ENCODE measurements at places on chromosomes 4 and X.

DNA sequence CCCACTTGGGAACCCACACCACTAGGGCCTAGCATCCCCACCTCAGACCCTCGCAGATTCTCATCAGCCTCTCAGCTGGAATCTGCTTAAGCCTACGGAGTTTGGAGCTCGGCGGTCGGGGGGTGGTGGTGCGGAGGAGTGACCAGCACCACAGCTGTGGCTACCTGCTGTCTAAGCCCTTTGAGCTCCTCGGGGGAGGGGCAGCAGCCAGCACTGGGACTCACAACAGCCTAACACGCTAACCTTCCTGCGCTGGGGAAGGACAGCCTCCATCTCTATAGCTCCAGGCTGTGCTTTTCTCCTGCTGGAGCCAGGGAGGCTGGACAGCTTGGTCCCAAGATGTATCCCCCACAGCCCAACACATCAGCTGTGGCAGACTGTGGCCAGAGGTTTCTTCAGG is 281.5 kb downstream of the USP46 start:
- no peak for DNase-seq

GRCh38 chr4:3630598-3631543 is 98.6 kb upstream of the LRPAP1 start:
- no peak for DNase-seq

GRCh38 chr4:156934259-156934635 is 37.4 kb downstream of the PDGFC start:
- DNase-seq, result no peak

DNA sequence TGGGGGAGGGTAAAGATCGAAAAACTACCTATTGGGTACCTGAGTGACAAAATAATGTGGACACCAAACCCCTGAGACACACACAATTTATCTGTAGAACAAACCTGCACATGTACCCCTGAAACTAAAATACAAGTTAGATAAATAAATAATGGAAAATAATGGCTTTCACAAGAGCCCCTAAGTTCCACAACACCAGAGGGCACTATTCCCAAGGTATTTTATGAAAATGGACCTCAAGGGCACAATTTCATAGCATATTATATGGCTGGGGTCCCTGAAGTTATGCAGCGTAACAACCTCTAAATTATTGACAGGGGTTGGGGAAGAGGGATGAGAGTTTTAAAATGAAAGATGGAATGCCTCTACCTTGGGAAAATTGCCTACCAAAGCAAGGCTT is 81.3 kb upstream of the TMEM33 start:
- DNase-seq, result no peak

DNA sequence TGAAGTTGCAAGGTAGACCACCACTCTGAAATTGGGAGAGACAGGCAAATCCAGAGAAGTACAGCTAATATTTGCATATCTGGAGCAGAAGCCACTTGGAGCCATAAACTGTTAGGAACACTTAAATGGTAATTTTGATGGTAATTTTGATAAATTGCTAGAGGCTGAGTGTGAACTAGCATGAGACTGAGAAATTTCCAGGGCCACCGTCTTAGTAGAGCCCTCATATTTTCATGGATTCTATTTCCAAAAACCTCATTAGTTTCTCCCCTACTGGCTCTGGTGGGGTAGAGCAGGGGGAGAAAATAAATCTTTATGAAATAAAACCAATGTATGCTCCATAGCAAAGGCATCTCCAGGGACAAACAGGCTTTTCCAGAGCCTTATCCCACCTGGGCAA is 429.4 kb upstream of the DIPK2B start:
- DNase-seq, result no peak

GRCh38 chr4:3009422-3009821 is 46.1 kb downstream of the GRK4 start:
- DNase-seq, result no peak

- DNase-seq, result no peak
Measured at GRCh38 chrX:111649638-111650037, 31.3 kb upstream of the ALG13 start.

- DNase-seq, result no peak
Measured at GRCh38 chrX:139196890-139197289, 333.6 kb upstream of the F9 start.

- no peak for DNase-seq
Measured at GRCh38 chrX:49193542-49193964, 6.4 kb downstream of the SYP start.

DNA sequence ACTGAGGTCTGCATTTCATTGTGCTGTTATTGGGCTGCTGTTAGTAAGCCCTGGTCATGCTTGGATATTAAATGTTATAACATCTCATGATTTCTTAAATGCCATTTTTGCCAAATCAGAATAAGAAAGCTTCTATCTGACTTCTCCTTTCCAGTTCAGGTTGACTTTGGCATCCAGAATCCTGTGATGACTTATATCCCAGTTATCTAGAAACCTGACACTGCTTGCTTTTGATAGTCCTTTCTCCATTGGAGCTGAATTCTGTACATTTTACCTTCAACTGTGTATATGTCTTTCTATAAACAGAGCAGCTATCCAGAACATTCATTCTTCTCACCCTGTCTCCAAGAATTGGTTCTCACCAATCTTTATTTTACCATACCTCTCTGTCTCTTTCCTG is 257.7 kb upstream of the GNPDA2 start:
- DNase-seq, result no peak

GRCh38 chr4:94621491-94622080 is 136.2 kb upstream of the BMPR1B start:
- DNase-seq, result no peak

DNA sequence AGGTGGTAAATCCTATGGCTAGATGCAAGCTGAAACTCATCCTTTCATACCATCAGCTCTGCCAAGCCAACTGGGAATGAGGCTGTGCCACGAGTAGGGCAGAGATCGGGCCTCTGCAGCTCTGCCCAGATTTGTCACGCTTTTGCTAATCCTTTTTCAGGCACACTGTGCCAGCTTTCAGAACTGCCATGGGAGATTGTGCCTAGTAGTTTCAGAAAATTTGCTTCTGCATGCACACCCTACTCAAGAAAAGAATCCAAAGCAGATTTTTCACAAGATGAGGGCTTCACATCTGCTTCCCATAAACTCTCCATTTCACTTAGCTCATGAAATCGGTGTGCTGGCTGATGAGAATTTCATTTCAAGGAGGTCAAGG is 3.3 kb upstream of the ADH7 start:
- no peak for DNase-seq

DNA sequence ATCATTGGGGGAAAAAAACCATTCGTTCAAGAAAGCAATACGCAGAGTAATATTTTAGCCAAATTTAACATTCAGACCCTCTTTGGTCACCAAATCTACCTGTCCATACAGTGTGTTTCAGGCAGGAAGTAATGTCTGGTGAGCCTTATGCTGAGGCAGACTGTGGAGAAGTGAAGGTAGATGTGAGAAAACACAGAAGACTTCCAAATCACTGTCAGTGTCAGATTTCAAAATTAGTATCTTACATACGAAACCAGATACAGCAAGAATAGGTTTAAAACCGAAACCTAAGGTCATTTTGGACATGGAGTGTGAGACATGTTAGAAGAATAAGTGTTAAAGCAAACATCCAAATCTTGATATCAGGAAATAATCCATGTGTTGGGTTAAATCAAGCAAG is 664.5 kb upstream of the HTR2C start:
- DNase-seq, result no peak

- no peak for DNase-seq
Measured at GRCh38 chrX:373641-374471, 12.9 kb downstream of the PPP2R3B start.

DNA sequence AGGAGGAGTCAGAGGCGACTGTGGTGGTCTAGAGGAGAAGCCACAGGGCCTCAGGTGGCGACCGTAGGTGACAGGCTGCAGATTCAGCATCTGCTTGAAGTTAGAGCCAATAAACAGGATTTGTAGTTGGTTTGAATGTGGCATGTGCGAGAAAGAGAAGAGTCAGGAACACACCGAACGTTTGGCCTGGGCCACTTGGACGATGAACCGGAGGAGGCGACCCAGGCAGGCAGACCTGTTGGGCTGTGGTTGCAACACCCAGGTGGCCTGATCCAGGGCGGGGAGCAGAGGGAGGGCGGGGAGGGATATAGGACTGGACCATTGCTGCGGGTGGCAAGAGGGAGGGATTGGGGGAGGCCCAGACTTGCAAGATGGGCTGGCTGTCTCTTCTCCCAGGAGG is 10.0 kb upstream of the PSAPL1 start:
- no peak for DNase-seq

- no peak for DNase-seq
Measured at GRCh38 chr4:132901224-132901623, 247.9 kb upstream of the PCDH10 start.

DNA sequence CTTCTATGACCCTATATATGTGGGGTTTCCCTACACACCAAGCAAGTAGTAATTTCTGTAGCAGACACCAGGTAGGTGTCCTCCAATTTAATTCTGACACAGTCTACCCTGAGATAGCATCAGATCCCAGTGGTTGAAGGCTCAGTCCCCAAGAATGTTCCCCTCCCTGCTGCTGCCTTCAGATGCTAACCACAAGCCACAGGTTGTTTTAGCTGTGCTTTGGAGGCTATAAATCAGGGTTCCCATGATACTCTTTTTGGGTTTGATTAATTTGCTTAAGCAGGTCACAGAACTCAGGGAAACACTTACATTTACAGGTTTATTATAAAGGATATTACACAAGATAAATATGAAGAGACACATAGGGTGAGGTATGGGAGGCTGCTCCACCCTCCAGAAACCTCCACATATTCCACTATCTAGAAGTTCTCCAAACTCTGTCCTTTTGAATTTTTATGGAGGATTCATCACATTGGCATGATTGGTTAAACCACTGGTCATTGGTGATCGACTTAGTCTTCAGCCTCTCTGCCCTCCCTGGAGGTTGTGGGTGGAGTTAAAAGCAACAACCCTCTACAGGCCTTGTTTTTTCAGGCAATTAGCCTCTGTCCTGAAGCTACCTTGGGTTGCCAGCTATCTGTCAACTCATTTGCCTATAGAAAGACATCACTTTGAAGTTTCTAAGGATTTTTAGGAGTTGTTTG is 50.8 kb downstream of the GRIA2 start:
- DNase-seq, result no peak

DNA sequence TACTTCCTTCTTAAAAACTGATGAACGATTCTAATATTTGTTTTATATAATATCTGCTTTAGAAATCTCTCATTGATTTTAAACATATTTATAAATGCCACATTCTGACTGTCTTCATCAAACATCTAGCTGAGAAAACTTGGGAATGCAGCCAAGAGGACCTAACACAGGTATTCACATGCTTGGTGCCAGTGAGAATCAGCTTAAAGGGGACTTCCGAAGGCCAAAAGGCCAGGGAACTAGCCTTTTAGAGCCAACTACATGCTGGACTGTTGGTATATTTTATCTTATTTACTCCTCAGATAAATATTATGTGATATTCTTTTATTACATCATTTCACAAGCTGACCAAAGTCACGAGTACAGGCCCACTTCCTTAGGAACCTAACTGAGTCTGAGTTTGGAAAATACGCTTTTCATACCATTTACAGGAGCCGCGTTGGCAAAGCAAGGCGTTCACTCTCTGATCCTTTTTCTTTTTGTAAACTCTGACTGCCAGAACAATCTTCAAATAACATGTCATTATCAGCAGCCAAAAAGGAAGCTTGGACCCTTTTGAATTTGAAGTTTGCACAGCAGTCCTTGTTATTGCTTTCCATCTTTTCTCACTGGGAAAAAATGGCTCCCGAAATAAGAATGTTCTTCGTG is 41.1 kb upstream of the PDLIM3 start:
- DNase-seq, result no peak

DNA sequence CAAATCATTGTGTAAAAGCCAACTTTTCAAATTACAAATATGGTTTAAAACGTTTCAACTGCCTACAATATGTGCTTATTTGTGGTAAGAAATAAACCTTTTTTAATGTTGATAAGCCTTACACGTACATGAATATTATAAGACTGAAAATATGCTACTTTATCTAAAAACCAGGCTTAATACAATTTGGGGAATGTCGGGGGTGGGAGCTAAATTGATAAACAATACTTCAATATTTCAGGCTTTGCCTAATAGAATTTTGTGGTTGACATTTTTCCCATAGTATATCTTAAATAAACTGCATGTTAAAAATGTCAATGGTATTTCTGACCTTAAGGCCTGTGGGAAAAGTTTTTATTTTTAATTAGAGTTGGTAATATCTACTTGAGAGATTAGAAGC is 69.8 kb upstream of the SLIT2 start:
- no peak for DNase-seq
